ENCODE measurements at places on chromosomes 16 and 17. TPM values are rescaled to one million over a fixed set of nuclear protein-coding genes. Genes with fewer than 3 reads are reported as not detected.

Gene CCL17
- polyA plus RNA-seq, result not detected

Gene PSMB10
- polyA plus RNA-seq, result 609 TPM

Gene EDC4
- 18.2 TPM for polyA plus RNA-seq

Gene MYO18A
- 6.3 TPM for polyA plus RNA-seq

Gene CALB2
- polyA plus RNA-seq, result not detected

Gene C16orf86
- polyA plus RNA-seq, result 4.1 TPM

Gene TBC1D26
- polyA plus RNA-seq, result not detected

Gene ACE
- polyA plus RNA-seq, result not detected

Gene KRT15
- not detected for polyA plus RNA-seq

Gene P2RX5
- 3.4 TPM for polyA plus RNA-seq

Gene BMERB1
- 0.34 TPM for polyA plus RNA-seq

Gene ZSCAN10
- polyA plus RNA-seq, result 0.29 TPM

Gene EPOP
- not detected for polyA plus RNA-seq

Gene FSCN2
- not detected for polyA plus RNA-seq

Gene RBFOX1
- polyA plus RNA-seq, result not detected

Gene PTGES3L
- polyA plus RNA-seq, result not detected

Gene KIFC3
- not detected for polyA plus RNA-seq

Gene MT1H
- polyA plus RNA-seq, result 0.15 TPM

Gene BAIAP2
- 8.6 TPM for polyA plus RNA-seq

Gene NTN3
- not detected for polyA plus RNA-seq

Gene DYNC1LI2
- polyA plus RNA-seq, result 23.9 TPM

Gene SAMD14
- not detected for polyA plus RNA-seq

Gene CACNG4
- polyA plus RNA-seq, result not detected

Gene IL34
- not detected for polyA plus RNA-seq

Gene PPL
- polyA plus RNA-seq, result 0.02 TPM

Gene SLFN11
- polyA plus RNA-seq, result 46.8 TPM

Gene COPZ2
- polyA plus RNA-seq, result 4.1 TPM

Gene RCVRN
- 2.5 TPM for polyA plus RNA-seq

Gene CFDP1
- 12.9 TPM for polyA plus RNA-seq

Gene ZNF778
- polyA plus RNA-seq, result 9.0 TPM

Gene MT2A
- 228 TPM for polyA plus RNA-seq

Gene ITGAL
- 307 TPM for polyA plus RNA-seq

Gene GAS2L2
- polyA plus RNA-seq, result not detected

Gene EPN3
- not detected for polyA plus RNA-seq

Gene TBC1D3E
- not detected for polyA plus RNA-seq

Gene IFI35
- polyA plus RNA-seq, result 106 TPM

Gene KCNG4
- not detected for polyA plus RNA-seq

Gene KCNJ18
- polyA plus RNA-seq, result not detected

Gene RPRML
- polyA plus RNA-seq, result not detected

Gene RAB40B
- 0.95 TPM for polyA plus RNA-seq

Gene RAPGEFL1
- 4.2 TPM for polyA plus RNA-seq

Gene KCNH4
- polyA plus RNA-seq, result not detected

Gene MFAP4
- 0.12 TPM for polyA plus RNA-seq

Gene HOXB8
- polyA plus RNA-seq, result not detected

Gene CCDC92B
- not detected for polyA plus RNA-seq

Gene KRTAP4-6
- polyA plus RNA-seq, result not detected

Gene SERPINF2
- 0.75 TPM for polyA plus RNA-seq

Gene CA7
- not detected for polyA plus RNA-seq

Gene SPN
- 71.0 TPM for polyA plus RNA-seq

Gene NPIPA5
- 8.2 TPM for polyA plus RNA-seq

Gene ABCA9
- polyA plus RNA-seq, result not detected

Measured in CD14-positive monocyte (primary cell).